ENCODE measurements at places on chromosomes 7 and 10. TPM values are rescaled to one million over a fixed set of nuclear protein-coding genes. Genes with fewer than 3 reads are reported as not detected.

GRCh38 chr10:85067955-85068354 lies 739.6 kb downstream of the CCSER2 start:
- DNase-seq: no peak

DNA sequence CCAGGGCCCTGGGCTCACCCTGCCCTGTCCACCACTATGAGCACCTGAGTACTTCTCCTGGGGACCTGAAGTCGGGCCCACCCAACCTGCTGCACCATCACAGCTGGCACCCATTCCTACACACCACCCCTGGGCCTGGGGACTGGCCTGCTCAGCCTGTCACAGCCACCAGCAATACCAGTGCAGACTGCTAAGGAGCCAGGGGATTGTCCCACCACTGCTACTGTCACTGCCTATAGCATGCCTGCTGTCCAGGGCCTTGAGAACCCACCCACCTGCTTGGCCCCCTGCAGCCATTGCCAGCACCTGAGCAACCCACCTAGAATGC lies 624.8 kb upstream of the FOXK1 start:
- DNase-seq: no peak

DNA sequence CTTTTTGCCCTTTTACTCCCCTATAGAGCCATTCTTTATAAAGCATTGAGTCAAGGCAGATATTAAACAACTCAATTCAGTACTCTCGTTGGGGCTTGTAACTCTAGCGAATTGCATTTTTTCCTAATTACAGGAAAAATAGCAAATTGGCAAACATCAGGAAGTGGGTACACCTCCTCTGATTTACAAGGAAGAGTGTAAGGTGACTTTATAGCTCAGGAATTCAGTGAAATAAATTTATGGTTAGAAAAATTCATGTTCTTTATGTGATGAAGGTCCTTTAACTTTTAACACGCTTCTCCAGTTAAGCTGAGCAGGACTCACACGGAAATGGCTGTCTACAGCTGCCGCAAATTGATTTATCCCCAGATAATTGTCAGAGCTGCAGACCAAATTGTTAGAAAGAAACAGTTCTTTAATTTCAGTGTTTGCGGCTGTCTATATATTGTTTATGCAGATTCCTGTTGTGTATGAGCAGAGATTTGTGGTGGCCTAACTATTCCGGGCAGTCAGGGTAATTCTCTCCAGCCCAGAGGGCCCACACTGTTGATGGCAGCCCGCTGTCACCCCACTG lies 151.1 kb upstream of the MKI67 start:
- DNase-seq: peak; percentile 60

DNA sequence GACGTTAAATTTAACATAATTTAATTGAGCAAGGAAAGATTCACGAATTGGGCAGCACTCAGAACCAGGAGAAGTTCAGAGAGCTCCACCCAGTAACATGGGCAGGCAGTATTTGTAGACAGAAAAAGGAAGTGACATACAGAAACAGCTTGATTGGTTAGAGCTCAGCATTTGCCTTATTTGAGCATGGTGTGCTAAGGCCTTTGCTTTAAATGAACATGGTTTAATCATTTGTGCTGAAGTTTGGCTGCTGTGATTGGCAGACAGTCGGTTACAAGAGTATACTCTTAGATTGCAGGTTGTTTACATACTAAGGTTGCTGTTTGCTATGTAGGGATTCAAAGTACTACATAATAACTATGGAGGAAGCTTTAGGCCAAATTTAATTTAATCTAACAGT lies 199.2 kb downstream of the MALRD1 start:
- no peak for DNase-seq

Gene AASS
- total RNA-seq: 38.8 TPM

Gene MCM10
- 89.3 TPM for total RNA-seq

Gene TFPI2
- total RNA-seq: 7.8 TPM
